ENCODE measurements at places on chromosomes 1 and 21.

GRCh38 chr1:204126956-204127355 lies 24.9 kb downstream of the ETNK2 start:
- no peak for DNase-seq

- no peak for DNase-seq
Observed at GRCh38 chr1:53807916-53808315, 30.2 kb downstream of the NDC1 start.

DNA sequence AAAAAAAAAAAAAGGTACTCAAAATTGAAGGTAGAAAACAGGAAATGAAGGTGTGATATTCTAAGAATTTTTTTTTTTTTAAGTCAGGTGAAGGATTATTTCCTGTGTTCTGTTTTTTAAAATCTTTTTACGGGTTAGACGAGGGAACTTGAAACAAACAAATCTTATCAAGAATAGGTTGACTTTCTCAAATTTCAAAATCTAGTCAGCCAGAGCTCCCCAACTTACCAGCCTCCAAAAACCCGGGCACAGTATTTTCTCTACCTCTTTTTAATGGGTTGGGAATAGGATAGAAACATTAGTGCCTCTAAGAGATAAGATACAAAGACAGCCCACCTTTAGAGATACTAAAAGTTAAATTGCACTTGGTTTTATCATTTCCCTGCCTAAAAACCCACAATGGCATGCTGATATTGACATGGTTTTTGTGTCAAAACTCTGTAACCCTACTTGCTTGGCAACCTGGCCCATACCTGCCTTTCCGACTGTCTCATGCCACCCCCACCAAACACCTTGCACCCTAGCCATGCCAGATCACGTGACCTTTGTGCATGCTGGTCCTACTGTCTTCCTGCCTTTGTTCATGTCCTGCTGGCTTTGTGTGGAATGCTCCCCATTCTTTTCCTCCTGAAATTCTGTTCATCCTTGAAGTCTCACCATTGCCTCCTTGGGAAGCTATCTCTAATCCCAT lies 4.2 kb downstream of the RCAN3 start:
- DNase-seq, result no peak

DNA sequence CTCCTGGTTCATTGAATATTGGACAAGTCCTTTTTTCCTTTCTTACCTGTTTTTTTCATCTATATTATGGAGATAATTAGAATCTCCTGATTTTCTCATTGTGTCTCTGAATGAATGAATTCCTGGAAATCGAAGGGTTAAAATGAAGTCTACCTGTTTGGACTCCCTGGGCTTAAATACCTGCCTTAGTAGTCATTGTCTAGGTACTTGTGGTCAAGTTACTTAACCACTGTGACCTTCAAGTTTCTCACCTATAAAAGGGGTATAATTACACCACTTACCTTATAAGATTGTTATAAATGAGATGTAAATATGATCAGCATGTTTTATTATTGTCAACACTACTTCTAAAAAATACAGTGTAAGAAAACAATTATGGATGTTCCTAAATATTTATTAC lies 9.0 kb upstream of the TBX19 start:
- no peak for DNase-seq

DNA sequence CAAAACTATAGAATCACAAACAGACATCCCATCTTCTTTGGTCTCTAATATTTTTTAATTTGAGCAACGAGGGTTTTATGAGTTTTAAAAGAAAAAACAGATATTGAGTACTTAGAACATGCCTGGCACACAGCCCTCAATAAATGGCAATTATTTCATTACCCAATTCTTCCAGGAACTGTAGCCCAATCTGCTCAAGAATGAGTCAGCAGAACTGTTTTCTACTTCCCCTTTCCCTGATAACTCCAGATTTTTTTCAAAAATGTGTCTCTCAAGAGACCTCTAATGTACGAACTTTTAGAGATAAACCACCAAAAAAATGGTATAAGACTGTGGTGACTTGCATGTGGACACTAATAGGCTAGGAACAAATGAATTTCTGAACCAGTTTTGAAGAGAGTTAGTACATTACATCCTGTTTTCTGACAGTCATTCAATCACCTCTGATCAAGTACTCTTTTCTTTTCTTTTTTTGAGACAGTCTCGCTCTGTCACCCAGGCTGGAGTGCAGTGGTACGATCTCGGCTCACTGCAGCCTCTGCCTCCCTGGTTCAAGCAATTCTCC lies 11.5 kb downstream of the ABL2 start:
- no peak for DNase-seq

- no peak for DNase-seq
Observed at GRCh38 chr1:198986036-198986435, 347.2 kb downstream of the PTPRC start.

- no peak for DNase-seq
Observed at GRCh38 chr1:66265796-66266195, 268.2 kb upstream of the SGIP1 start.

DNA sequence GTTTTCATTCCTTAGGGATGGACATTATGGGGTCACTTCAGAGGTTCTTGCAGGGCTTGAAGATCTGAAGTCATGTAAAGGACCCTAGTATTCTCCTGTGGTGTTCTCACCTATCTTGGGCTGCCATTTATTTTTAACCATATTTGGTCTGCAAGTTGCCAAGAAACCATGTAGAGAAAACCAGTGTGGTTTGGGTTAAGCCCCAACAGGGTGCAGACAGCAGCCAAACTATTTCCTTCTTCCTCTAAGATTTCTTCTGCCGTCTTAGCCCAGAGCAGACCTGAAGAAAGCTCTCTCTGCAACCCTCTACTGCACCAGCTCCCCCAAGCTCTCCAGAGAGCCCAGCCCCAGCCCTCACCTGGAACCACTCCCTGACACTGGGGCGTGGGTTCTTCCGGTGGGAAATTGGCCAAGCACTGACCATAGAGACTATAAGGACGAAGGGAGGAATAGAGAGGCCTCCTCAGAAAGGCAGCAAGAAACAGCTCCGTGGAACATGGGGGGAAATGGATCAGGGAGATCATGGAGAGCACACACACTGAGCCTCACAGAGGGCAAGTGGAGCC lies 136.6 kb downstream of the SYF2 start:
- peak; percentile 66 for DNase-seq

DNA sequence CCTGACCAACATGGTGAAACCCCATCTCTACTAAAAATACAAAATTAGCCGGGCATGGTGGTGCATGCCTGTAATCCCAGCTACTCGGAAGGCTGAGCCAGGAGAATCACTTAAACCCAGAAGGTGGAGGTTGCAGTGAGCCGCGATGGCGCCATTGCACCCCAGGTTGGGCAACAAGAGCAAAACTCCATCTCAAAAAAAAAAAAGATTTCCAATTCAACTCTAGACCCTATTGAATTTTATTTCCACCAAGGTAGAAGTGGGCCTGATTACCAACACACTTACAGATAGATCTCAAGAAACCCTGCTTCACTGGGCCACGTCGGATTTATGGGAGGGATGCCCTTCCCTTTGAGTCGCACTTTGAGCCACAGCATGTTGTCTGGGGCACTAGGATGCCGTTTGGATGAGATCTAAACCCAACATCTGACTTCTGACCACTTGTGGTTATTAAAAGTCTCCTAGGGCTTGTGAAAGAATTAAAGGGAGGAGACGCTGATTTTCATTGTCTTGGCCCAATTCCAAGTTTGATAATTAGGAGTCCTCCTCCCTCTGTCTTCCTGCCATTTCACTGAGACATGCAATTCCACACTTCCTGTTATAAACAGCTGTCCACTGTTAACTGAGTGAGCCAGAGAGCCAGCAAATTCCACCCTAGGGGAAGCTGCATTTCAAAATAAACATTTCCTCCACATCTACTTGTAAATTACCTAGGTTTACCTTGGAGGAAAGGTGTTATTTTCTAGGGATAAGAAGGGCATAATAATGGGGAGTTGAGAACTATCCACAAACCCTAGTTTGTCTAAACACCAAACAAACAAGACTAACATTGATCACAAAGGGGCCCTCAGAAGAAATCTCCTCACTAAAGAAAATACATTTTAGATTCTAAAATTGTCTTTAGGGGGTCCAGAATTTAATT lies 5.2 kb upstream of the RERE start:
- no peak for DNase-seq

- DNase-seq, result no peak
Observed at GRCh38 chr1:66563094-66563800, 29.3 kb downstream of the SGIP1 start.

- no peak for DNase-seq
Observed at GRCh38 chr1:82534996-82535395, 734.3 kb downstream of the ADGRL2 start.
